ENCODE measurements at places on chromosomes 6 and 20.

GRCh38 chr6:98832284-98833056 is 1.9 kb upstream of the POU3F2 start:
- DNase-seq = peak; percentile 41

GRCh38 chr6:6680526-6680925 is 92.0 kb downstream of the LY86 start:
- no peak for DNase-seq

DNA sequence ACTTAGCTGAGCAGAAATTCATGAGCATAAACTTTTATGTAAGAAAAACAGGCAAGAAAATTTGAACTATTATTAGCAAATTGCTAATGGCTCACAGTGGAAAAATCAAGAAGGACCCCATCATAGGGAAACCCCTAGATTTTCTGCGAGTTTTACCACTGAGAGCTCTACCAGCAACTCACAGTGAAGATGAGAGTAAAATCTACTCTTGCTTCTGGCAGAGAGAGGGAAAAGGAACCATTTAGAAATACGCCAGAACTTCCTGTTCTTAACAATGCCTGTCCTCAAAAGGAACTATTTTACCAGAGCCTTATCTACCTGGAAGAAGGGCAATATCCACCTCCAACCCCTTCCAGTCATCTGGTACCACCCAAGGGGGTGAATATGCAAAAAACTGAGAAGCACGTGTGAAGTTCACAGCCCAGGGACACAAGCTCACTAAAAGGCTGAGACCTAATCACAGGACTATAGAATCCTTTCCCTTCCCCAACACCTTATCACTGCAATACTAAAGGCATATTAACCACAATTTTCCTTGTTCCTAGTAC is 34.4 kb upstream of the ASF1A start:
- no peak for DNase-seq

- DNase-seq = peak; percentile 47
These were observed 1.0 kb downstream of the BCL2L1 start for GRCh38 chr20:31721408-31722256.

DNA sequence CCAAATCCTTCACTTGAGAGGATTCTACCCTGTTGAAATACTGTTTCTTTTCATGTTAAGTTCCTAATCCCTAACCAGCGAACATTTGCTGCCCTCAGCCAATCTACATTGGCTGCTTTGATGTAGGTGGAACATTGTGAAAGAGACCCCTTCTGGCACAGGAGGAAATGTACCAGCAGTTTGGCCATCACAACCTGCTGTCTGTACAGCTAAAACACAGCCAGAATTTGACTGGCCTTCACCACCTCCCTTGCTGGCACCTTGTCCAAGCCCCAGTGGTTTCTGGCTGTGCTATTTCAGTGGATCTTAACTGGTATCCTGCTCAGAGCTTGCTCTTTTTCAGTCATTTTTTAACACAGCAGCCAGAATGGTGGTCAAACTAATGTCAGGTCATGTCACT is 202.1 kb upstream of the EPHA7 start:
- DNase-seq = no peak

- DNase-seq = no peak
These were observed 7.5 kb downstream of the MRPL14 start for GRCh38 chr6:44119704-44120262.

- no peak for DNase-seq
These were observed 173.1 kb upstream of the KCNK16 start for GRCh38 chr6:39495640-39496039.

All from NCI-H1105 treated with DMSO at 0.1 percent for 48 hours (cell line).